Endothelial cell of umbilical vein (primary cell): ENCODE measurements at places on chromosomes 6 and 20. TPM values are rescaled to one million over a fixed set of nuclear protein-coding genes. Genes with fewer than 3 reads are reported as not detected.

GRCh38 chr20:45779011-45779915, 12.4 kb downstream of the WFDC3 start:
- DNase-seq = peak; percentile 94

DNA sequence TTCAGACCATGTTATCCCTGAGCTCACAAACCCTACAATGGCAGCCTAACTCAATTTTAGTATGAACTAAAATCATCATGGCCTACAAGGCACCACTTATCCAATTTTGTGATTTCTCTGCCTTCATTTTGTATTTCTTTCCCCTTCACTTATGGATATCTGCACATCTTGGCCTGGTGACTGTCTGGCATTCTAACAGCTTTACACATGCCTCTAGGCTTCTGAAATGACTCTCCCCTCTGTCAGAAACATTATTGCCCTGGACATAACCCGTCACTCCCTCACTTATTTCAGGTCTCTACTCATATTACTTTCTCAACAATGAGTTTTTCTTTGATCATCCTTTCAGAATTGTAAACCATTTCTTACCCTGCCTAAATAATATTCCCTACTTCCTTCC, 89.2 kb upstream of the THEMIS start:
- DNase-seq = no peak

DNA sequence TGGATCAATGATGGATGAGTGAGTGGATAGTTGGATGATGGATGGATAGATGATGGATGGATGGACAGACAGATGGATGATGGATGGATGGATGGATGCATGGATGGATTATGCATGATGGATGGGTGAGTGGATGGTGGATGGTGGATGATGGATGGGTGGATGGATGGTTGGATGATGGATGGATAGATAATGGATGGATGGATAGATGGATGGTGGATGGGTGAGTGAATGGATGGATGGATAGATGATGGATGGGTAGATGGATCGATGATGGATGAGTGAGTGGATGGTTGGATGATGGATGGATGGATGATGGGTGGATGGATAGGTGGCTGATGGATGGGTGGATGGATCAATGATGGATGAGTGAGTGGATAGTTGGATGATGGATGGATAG, 176.0 kb downstream of the TAF4 start:
- DNase-seq = no peak

DNA sequence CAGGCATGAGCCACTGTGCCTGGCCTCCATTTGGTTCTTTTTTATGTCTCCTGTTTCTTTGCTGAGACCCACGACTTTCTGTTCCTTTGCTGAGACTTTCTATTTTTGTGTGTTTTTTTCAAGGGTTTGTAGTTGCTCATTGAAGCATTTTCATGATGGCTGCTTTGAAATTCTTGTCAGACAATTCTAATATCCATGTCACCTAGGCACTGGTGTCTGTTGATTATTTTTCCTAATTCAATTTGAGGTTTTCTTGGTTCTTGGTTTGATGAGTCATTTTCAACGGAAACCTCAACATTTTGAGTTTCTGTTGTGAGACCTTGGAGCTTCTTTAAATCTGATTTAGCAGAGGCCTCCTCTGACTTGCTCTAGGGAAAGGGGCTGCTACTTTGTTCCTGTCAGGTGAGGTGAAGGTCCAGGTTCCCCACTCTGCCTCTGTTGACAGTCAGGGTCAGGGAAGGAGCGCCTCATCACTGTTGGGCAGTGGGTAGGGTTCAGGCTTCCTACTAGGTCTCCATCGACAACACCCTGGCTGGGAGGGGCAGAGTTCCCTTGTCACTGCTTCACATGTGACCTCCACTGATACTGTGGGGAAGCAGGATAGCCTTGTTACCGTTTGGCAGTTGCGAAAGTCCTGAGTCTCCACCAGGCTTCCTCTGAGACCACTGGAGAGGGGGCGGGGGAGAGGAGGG, 67.2 kb upstream of the RNF24 start:
- DNase-seq = no peak

GRCh38 chr20:46260480-46260879, 47.8 kb downstream of the CDH22 start:
- no peak for DNase-seq

DNA sequence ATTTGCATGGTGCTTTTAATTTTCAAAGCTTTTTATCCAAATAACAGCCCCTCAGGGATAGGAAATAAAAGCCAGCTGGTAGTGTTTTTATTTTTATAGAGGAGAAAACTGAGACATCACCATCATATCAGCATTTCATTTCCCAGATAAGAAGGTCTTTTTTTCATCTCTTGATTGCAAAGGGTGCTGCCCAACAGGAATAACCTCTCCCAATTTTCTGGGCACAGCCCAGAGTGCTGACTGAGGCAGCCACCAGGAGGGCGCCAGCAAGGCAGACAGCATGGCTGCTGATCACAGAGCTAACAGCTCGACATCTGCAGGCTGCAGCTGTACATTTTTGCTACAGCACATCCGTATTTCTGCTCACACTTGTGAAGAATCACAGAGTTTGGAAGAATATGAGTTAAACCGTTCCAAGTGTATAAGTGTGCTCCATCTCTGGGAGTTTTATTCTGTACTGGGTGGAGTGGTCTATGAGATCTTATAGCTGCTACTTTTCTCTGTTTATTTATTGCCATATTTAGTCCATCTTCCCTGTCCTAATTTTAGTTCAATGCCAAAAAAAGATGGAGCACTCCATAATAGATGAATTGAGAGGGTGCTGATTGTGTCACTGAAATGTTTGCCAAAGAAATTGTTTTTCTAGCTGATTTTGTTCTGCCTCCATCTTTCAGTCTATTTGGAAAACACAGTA, 85.5 kb upstream of the C20orf144 start:
- DNase-seq = no peak

The SPTLC3 gene
- 0.05 and 0.35 TPM in 2 replicates for polyA plus RNA-seq

The PTGIS gene
- polyA plus RNA-seq = 11.8 and 14.2 TPM in 2 replicates

The HLA-DQB1 gene
- polyA plus RNA-seq = not detected in 2 replicates

The CNR1 gene
- polyA plus RNA-seq = 0.06 TPM in 1 of 2 replicates, not detected in the other
